Activated T-helper 1 cell treated with Interleukin-2 at 50 U/mL for 16 hours (primary cell): ENCODE measurements at places on chromosomes 1 and 21.

GRCh38 chr21:45129189-45129923, 55.0 kb downstream of the ADARB1 start:
- DNase-seq = no peak

DNA sequence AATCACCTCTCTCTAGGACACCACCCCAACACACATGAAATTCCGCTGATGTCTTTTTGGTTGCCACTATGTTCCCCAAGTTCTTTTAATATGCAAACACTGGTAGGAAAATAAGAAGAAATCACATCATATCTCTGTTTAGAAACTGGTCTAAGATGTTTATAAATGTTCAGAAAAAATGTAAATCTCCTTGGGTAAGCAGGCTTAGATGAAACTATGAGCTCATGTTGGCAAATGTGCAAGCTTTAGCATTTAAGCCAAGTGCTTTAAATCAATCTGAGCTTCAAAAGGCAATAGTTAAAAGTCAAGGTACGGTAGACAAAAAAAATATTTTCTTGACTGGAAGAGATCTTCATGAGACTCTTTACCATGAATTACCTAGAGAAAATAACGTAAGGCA, 25.2 kb upstream of the SLAMF9 start:
- no peak for DNase-seq

- DNase-seq = no peak
Measured at GRCh38 chr21:26050857-26051256, 119.7 kb downstream of the APP start.

- no peak for DNase-seq
Measured at GRCh38 chr1:22846458-22846857, 126.2 kb downstream of the LACTBL1 start.

GRCh38 chr1:156065212-156065611, 4.3 kb downstream of the RAB25 start:
- DNase-seq = no peak

GRCh38 chr1:116133696-116134475, 22.7 kb downstream of the MAB21L3 start:
- DNase-seq = no peak

GRCh38 chr21:34157521-34157920, 84.1 kb downstream of the MRPS6 start:
- DNase-seq = no peak

DNA sequence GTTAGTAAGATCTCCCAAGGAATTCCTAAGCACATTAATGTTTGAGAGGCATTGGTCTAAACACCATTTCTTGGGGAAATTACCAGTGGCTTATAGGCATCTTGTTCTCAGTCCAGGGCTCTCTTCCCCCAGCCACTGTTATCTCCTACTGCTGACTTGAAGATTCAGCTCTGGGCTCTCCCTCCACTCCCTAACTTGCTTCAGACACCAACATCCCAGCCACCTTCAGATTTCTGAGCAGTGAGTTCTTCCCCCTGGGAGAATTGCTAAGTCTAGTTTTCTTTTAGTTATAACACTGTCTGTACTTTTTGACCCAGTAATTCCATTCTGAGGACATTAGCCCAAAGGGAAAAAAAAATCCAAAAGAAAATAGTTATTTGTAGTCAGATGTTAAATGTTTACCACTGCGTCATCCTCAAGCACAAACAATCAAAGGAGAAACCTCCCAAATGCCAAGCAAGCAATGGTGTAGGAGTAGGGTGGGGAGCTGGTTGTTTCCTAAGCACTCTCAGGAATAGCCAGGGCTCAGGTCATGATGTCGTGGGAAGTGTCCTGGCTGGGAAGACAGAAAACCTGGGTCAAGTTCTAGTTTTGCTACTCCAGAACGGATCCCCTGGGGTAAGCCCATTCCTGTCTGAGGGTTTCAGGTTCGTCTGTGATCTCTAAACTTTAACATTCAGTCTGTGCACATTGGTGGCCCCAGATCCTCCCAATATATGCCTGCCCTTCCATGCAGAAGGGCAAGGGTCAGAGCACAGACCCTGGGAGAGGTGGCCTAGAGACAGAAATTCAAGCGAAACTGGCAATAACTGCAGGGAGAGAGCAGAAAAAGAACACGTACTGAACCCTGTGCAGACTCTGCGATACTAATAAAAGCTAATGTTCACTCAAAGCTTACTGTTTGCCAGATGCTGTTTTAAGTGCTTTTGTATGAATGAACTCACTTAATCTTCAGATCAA, 191.1 kb upstream of the FGGY start:
- no peak for DNase-seq

DNA sequence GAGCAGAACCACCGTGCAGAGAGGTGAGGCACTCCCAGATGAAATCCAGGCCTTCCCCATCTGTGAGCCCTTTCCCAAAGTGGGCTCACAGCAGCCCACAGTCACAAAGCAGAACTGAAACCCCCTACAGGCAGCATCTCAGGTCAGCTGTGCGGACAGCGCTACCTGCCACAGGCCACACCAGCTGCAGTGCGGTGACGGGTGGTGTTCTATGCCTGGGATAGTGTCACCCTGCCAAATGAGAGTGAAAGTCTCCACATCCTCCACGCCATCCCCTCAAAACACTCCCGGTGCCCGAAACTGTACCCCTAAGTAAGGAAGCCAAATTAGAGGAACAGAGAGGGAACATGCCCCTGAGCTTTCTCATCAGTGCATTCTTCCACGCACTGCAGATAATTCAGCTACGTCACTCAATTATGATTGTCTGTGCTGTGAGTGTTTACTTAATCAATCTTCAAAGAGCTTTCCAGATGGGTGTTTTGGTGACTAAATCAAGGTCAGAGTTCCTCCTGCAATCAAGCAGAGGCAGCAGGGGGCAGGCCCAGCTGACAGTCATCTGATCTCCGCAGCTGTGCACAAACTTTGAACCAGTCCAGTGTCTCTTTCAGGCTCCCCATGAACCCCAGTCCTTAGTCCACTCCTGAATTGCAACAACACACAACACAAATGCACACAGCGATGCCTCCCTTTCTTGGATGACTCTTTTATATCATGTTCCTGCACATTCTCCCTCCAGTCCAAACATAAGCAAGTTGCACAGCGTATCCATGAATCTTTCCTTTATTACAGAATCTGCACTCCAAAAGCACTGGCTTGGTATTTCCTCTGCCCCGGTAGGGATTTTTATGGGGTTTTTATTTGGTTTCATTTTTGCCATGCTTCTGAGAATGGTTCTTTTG, 150.0 kb downstream of the TOMM20 start:
- peak; percentile 24 for DNase-seq

GRCh38 chr1:211643324-211644212, 31.9 kb downstream of the NEK2 start:
- DNase-seq = no peak

DNA sequence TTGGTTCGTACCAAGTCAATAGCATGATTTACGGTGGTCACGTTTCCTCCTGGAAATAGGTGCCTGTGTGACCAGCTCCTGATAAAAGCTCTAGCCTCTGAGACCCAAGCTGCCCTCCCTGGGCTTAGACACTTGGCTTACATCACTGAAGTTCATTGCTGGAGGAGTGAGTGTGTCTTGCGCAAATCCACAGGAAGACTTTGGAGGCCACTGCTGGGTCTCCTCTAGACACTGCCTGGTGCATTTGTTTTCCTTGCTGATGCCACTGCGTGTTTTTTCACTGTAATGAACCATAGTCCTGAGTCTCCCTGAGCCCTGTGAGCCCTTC, 230.6 kb downstream of the DSCAM start:
- no peak for DNase-seq

DNA sequence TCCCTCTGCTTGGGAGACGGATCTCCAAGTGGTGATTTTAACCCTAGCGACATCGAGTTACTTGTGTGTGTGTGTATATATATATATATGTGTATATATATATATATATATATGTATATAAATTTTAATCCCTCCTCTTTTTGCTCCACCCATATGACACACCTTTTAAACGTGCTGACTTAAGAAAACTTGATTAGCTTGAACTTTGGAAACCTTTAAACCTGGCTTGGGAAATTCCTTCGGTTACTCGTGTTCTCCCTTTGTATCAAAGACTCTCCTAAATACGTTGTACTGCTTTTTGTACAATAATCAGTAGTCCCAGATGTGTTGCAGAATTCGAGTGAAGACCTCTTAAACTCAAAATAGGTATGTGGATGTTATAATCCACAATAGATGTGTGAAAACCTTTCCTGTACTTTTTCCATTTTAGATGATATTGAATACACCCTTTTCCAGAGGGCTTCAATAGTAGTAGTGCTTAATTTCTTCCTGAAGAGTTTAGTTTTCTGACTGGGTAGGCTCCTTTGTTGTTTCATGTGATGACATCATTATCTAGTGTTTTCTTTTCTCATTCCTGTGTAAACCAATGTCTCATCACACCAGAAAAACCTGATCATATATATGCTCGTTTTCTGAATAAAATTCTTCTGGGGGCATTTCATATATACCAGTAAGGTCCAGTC, 1.4 kb downstream of the RNF11 start:
- no peak for DNase-seq

- no peak for DNase-seq
Measured at GRCh38 chr1:109876617-109877316, 33.9 kb upstream of the CSF1 start.

GRCh38 chr1:53835491-53835890, 2.6 kb downstream of the NDC1 start:
- no peak for DNase-seq

GRCh38 chr1:87957331-87957730, 628.7 kb downstream of the LMO4 start:
- DNase-seq = no peak

DNA sequence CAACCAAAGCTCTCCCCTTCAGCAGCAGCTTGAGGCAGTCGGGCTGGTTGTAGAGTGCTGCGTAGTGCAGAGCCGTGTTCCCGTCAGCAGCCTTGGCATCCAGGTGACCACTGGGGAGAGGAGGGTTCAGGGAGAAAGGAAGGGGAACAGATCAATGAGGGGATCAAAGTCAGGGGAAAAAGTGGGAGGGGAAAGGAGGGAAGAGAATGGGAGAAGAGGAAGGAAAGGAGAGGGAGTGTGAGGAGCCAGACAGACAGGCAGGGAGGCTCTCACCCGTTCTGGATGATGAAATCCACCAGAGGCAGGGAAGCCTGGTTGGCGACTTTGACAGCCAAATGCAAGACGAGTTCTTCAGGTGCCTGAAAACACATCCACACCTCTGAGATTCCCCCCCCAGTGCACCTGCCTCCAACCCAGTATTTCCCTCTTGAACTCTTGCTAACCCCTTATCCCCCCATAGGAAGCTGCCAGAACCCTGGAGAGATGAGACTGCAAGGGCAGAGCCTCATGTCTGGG, 9.8 kb upstream of the TCEA3 start:
- no peak for DNase-seq

DNA sequence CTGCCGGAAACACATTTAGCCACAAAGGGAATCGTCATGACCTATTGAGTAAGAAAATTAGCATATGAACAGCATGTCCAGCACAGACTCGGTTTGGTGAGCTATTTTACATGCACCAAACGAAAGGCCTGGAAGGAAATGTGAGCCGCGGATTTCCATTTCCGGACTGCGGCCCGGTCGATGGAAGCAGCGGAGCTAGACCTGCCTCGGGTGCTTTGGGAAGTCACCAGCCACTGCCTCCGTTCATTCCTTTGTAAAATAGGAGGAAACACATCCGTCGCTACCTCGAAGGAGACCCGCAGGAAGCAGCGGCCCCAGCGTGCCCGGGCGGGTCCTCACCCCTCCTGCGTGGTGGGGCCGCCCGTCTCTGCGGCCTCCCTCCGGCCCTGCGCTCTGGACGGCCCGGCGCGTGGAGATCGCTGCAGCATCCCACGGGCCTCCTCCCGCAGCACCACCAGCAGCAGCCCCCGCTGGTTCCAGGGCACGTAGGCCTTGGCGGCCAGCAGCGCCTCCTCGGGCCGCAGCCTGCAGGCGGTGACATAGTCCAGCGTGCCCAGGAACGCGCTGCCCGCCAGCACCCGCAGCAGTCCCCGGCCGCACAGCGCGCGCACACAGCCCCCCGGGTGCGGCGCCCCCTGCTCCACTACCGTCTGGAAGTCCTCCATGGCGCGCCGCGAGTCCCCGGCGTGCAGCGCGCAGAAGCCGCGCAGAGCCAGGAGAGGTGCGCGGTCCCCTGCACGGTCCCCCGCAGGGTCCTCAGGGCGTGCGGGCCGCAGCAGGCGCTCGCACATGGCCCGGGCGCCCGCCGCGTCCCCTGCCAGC, 12.1 kb downstream of the TTC34 start:
- no peak for DNase-seq

GRCh38 chr1:160672789-160673695, 26.2 kb upstream of the SLAMF1 start:
- DNase-seq = no peak

GRCh38 chr21:34889676-34890469, 159.2 kb downstream of the RUNX1 start:
- DNase-seq = peak; percentile 58

DNA sequence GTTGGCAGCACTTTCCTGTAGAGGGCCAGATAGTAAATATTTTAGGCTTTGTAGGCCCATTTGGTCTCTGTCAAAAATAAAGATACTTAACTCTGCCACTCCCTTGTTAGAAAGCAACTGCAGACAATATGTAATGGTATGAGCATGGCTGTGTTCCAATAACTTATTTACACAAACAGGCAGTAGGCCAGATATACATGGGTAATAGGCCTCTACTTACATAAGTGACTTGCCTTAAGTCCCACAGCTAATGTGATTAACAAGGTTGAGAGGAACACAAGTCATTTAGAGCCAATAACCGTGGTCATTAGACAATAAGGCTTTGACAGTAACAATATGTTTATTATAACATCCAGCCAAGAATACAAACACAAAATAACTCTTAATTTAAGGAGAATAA, 17.4 kb downstream of the CCT8 start:
- no peak for DNase-seq
